ENCODE measurements at places on chromosomes 11 and 22.

DNA sequence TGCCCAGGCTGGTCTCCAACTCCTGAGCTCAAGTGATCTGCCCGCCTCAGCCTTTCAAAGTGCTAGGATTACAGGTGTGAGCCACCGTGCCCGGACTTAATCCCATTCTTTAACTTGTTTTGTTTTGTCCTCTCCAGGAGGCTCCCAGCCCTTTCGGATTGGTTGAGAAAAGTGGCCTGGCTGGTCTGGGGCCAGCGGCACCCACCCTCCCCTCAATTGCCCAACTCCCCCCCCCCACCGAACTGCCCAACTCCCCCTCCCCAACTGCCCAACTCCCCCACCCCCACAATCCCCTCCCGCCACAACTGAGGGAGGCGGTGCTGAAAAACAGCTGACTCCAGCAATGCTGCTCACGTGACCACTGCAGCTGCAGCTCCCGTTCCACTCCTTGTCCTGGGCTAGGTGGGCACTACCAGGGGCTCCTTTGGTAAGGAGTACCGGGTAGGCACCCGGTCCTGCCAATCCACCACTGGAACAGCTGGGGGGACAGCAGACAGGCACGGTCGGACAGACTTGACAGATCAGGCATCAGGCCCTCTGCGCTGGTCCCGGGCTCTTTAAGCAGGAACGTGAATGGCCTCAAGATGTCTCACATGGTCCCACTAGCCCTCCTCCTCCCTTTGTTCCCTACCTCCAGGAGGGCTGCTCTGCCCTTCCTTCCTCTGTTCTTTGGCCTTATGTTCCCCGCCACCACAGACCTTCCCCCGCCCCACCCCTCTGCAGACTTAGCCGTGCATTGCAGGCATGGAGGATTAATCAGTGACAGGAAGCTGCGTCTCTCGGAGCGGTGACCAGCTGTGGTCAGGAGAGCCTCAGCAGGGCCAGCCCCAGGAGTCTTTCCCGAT lies at the start of gene TCN2:
Gene TCN2 (plus strand): TSS at position 720 of the 845 bp plus-strand sequence. CDS start 158 bp downstream, outside the sequence.
- DNase-seq = no peak

DNA sequence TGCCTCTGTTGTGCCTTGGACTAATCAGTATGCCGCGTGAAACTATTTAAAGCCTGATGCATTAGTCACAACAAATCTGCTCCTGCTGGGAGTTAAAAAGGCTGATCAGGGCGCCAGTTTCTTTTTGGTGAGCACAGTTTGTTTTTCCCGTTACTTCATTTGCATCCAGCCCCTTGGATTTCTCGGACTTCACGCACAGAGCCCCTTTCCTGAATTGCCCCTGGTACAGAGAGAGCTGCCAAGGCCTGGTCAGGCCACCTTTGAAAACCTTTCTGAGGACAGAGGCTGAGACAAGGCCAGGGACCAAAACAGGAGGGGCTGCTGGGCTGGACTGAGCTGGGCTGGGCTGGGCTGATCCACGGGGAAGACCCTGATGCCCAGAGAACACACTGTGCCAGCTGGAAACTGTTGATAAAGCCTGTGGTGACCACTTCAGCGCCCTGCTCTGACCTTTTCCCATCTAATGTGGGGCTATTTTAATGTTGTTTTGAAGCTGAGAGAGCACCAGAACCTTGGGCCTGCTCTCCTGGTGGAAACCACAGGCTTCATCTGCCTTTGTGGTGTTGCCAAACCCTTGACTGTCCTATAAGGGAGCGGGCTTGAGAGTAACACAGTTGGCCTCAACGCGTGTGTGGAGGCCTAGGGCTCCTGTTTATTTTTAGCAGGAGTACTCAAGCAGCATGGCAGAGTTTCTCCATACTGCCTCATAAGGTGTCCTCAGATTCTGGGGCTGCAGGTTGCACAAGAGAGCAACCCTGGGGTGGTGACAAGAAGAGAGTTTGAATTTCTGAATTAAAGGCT lies 44.2 kb downstream of the NAV2 start:
- no peak for DNase-seq

- DNase-seq = no peak
Measured at GRCh38 chr11:69272831-69273485, 21.0 kb upstream of the MYEOV start.

DNA sequence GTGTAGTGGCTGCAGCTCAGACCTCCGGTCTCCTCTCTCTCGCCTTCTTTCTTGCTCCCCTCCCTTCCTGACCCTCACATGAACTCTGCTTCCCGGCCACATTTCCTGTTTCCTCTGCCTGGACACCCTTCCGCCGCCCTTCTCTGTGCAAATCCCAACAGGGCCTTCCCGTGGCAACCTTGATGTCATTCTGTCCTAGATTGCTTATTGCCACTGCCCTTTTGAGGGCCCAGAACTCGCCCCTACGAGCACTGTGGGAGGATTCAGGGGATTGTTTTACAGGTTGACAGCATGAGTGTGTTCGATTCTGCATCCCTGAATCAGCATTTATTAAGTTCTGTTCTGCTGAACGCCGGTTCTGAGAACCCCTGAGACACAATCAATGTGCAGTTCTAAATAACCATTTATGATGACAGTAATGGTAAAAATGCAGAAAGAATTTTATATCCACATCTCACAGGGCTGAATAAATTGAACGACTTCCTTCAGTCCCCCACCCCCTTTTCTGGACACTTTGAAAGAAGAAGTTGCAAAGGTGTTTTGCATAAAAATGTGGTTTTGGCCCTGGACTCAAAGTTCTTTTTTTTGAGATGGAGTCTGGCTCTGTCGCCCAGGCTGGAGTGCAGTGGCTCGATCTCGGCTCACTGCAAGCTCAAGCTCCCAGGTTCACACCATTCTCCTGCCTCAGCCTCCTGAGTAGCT lies 6.4 kb downstream of the BATF2 start:
- DNase-seq = no peak

- DNase-seq = no peak
Measured at GRCh38 chr22:46812788-46813187, 50.3 kb downstream of the TBC1D22A start.

GRCh38 chr11:85779956-85780640 lies 30.8 kb downstream of the SYTL2 start:
- no peak for DNase-seq

GRCh38 chr11:61609980-61610366 lies 29.1 kb upstream of the SYT7 start:
- no peak for DNase-seq

DNA sequence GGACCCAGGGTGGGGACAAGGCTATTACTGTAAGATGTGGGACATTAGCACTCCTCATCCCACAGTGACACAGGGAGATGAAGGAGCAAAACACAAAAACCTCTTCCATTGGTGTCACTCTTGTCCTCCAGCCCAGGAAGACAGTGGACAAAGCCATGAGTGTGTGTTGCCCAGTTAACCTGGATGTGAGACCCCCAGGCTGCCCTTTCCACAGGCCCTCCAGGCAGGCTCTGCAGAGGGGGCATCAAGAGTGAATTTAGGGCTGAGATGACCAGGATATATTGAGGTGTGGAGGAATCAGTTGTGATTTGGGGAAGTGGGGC lies 111.3 kb downstream of the GGTLC2 start:
- DNase-seq = no peak

All from central memory CD8-positive, alpha-beta T cell (primary cell).